Activated CD4-positive, alpha-beta T cell treated with anti-CD3 and anti-CD28 coated beads for 36 hours (primary cell): ENCODE measurements at places on chromosomes 6 and 20.

DNA sequence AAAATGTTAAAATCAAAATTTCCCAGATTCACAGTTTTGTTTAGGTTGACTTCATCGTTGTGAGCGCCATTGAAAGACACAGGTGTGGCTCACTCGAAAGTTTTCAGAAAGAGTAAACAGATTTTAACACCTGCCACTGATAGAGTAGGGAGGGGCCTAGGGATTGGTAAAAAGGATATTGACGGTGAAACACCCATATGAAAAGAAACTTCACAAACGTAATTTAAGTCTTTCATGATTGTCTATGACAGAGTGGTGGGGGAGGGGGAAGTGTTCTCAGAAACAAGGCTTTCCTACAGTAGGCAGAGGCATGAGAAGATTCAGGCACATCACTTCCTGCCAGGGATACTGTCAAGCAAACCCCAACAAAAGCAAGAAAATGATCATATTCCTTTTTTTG, 101.4 kb downstream of the PERP start:
- DNase-seq: peak; percentile 49

GRCh38 chr6:134956676-134957075, 6.8 kb upstream of the ALDH8A1 start:
- no peak for DNase-seq

- no peak for DNase-seq
Observed at GRCh38 chr20:53778041-53778516, 184.4 kb upstream of the ZNF217 start.

DNA sequence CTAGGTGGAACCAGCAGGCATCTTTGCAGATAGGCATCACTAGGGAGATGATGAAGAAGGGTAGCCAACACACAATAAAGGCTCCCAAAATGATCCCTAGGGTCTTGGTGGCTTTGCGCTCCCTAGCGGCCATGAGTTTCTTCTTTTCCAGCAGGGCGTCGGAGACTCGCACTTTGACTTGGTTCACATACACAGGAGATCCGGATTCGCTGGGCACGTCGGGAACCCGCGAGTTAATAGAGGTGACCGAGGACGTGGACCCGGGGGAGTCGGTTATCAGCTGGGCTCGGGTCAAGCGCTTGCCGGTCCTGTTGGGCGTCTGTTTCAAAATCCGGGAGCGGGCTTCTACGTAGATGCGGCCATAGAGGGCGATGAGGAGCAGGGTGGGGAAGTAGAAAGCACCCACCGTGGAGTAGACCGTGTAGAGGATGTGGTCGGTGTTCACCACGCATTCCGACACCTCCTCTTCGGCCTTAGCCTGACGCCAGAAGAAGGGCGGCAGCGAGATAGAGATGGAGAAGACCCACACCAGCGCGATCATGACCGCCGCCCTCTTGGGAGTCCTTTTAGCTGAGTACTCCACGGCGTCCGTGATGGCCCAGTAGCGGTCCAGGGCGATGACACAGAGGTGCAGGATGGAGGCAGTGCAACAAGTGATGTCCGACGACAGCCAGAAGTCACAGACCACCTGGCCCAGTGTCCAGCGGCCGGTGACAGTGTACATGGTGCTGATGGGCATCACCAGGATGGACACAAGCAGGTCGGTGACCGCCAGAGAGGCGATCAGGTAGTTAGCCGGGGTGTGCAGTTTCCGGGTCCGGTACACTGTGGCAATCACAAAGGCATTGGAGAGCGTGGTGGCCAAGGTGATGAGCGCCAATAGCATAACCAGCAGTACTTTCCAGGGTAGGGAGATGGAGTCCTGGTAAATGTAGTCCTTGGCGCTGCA, 658 bp downstream of the HTR1B start:
- DNase-seq: no peak

- no peak for DNase-seq
Observed at GRCh38 chr6:39786649-39787048, 5.5 kb upstream of the DAAM2 start.

DNA sequence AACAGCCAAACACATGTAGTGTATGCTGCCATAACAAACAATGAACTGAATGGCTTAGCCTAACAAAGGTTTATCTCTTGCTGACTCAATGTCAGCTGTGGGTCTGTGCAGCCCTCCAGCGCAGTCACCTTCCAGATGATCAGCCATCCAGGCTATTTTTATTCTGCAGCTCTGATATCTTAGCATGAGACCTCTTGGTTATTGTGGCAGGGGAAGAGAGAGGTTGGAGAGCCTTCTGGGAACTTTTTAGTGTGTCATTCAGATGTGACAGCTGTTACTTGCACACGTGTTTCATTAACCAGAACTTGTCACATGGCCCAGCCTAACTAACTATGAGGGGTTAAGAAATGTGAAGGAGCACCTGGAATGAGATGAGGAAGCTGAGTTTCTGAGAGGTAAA, 202.5 kb downstream of the DHX35 start:
- no peak for DNase-seq

DNA sequence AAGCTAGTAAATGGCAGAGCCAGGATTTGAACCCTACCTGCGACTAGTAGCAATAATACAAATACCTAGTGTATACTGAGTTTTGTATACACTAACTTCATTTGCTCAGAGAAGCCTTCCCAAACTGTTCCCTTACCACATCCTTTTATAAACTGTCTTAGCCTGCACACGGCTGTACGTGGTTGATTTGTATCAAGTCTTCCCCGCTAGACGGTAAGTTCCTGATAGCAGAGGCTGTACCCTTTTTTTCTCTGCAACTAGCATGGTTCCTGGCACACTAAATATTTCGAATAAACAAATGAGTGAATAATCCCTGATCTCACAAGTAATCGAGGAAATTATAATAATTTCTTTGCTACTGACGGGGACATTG, 636 bp downstream of the RTF2 start:
- no peak for DNase-seq

- DNase-seq: no peak
Observed at GRCh38 chr20:51946586-51946985, 144.3 kb upstream of the SALL4 start.

GRCh38 chr6:55668591-55668990, 89.6 kb upstream of the HMGCLL1 start:
- DNase-seq: no peak

GRCh38 chr6:165820934-165821333, 157.9 kb upstream of the PDE10A start:
- DNase-seq: no peak

GRCh38 chr20:9241232-9241692, 172.4 kb downstream of the PLCB4 start:
- no peak for DNase-seq

DNA sequence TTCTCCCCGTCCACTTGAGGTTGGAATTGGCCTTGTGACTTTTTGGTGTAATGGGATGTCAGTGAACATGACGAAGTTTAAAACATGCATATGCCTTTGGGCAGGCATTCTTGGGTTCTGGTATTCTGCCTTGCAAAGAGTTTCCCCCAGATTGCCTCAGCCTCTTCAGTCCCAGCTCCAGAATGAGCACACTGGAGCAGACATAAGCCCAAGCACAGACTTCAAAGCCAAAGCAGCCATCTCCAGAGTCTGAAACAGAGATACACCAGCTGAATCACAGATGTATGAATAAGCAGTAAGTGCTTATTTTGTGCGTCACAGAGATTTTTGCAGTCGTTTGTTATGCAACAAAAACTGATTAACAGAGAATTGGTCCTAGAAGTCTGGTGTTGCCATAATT, 546.0 kb downstream of the FRK start:
- DNase-seq: no peak

GRCh38 chr20:32820698-32821377, 1.1 kb downstream of the MAPRE1 start:
- peak; percentile 23 for DNase-seq

GRCh38 chr6:116144605-116145004, 18.7 kb upstream of the COL10A1 start:
- DNase-seq: no peak

GRCh38 chr6:10540073-10540746, 19.1 kb downstream of the GCNT2 start:
- DNase-seq: no peak

GRCh38 chr6:105428342-105428957, 25.6 kb upstream of the PREP start:
- no peak for DNase-seq

GRCh38 chr6:155252581-155252980, 11.2 kb upstream of the CLDN20 start:
- DNase-seq: no peak

DNA sequence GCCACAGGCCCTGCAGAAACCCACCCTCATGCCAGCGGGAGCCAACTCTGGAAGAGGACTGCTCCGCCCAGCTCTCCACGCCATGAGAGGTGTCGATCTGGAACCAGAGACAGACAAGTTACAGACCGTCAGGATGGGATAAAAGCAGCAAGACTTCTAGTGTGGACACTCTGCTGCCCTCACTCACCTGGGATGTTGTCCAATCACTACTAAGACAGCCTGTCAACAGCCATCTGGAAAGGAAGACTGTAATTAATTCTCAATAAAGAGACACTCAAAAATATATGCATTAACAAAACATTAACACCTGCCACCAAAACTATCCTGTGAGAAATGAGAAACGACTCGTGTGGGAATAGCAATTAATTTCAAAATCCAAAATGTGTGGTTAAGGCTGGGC, 28.3 kb downstream of the SLC2A4RG start:
- no peak for DNase-seq

GRCh38 chr20:18187020-18187419, 49.4 kb downstream of the KAT14 start:
- DNase-seq: no peak

GRCh38 chr6:107691062-107691751, 132.9 kb downstream of the SCML4 start:
- no peak for DNase-seq

- DNase-seq: no peak
Observed at GRCh38 chr6:112018619-112019416, 35.1 kb upstream of the CCN6 start.

GRCh38 chr20:5078399-5078958, 41.3 kb downstream of the PCNA start:
- peak; percentile 90 for DNase-seq

- no peak for DNase-seq
Observed at GRCh38 chr6:52595000-52595795, 18.3 kb upstream of the TRAM2 start.

- DNase-seq: no peak
Observed at GRCh38 chr20:57794036-57794435, 84.2 kb upstream of the PMEPA1 start.

DNA sequence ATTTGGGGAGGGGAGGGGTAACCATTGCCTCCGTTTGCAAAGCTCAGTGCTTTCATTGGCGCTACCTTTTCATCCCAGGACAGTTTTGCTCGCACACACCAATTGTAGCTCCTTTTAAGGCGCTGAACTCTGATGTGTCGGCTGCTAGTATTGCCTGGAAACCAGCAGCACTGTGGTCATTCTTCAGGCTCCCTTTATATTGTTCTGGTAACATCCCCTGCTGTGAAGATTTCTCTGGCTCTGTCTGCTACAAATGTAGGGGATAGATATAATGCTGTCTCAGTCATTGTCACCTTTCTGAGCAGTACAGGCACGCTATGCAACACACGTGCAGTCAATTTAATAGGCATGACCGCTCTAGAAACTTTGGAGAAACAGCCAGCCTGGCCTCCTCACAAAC, 172.9 kb upstream of the SASH1 start:
- DNase-seq: no peak

DNA sequence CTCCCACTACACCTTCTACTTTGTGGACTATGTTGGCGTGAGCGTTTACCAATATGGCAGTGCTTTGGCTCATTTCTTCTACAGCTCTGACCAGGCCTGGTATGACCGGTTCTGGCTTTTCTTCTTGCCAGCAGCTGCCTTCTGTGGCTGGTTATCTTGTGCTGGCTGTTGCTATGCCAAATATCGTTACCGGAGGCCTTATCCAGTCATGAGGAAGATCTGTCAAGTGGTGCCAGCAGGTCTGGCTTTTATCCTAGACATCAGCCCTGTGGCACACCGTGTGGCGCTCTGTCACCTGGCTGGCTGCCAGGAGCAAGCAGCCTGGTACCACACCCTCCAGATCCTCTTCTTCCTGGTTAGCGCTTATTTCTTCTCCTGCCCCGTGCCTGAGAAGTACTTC, 16.5 kb upstream of the EFHC1 start:
- DNase-seq: no peak

DNA sequence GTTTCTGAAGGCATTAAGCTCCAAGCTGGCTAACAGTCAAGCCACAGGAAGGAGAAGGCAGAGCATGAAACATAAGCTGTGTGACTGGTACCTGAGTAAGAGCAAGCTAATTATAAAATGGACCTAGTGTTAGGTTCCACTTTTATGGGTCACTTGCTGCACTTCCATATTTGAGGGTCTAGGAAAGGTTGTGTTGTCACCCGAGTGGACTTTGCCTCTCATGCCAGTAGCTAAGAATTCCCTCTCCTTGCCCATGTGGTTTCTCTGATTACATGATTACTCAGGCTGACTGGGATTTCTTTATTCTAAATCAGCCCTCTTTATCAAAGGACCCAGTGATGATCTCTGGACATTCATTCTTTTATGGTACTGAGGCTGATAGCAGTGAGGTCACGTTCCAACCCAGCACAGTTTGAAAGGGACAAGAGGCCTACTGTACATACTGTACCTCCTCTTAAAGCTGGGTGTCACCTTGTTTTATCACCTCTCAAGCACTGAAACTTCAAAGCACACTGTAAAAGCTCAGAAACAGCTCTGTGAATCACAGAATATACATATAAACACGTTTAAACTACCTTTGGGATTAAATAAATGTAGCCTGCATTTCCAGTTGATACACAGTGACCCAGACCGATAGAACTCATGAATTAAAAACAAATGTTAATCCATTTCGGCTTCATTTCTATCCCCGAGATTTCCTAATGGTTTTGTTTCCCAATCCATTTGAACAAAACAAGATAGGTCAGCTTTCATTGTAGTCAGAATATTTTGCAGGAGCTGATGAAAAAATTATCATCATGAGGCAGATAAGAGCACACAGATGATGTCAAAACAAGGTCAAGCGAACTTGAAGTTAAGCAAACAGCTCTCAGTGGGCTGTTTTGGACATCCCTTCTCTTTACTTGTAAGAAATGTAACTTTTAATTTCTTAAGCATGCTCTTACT, 96.5 kb downstream of the ALDH8A1 start:
- DNase-seq: no peak

GRCh38 chr20:46438156-46438750, 31.8 kb upstream of the ELMO2 start:
- DNase-seq: peak; percentile 28

GRCh38 chr6:32854376-32855178, 585 bp downstream of the PSMB9 start:
- peak; percentile 72 for DNase-seq

GRCh38 chr6:162099685-162100084, 627.9 kb downstream of the PRKN start:
- peak; percentile 70 for DNase-seq
